Hippocampal formation (tissue), 2 donors: ENCODE measurements at places on chromosomes 3 and 15.

- no peak for DNase-seq
Observed at GRCh38 chr3:177201700-177202397, 4.6 kb upstream of the TBL1XR1 start.

GRCh38 chr3:181329024-181329423 is 339.5 kb upstream of the DNAJC19 start:
- DNase-seq: no peak

- no peak for DNase-seq
Observed at GRCh38 chr3:116413319-116413718, 32.0 kb downstream of the LSAMP start.

DNA sequence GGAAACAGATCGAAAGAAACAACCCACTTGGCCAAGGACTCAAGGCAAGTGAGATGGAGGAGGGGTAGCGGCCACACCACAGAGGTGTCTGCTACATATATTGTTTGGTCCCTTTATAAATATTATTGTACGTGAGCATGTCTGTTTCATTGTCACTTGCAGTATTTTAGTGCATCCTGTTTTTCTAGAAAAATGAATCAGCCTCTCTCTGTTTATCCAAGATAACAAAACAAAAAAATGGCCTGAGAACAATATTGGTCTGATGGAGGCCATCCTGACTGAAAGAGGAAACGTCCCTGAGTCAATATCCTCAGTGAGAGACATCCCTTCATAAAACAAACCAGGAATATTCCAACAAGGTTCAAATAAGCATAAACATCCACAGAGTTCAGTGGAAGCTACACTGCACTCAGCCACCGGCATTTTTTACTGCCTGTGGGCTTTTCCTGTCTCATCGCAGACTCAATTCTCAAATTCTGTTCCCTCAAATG is 42.0 kb downstream of the WWTR1 start:
- DNase-seq: no peak

- no peak for DNase-seq
Observed at GRCh38 chr3:18111796-18112232, 313.3 kb downstream of the SATB1 start.

GRCh38 chr3:126180477-126181397 is at the start of gene ALDH1L1:
Gene ALDH1L1, minus strand, starts transcription at chr3:126180586. Its CDS starts 19,607 bp downstream, at chr3:126160979.
- DNase-seq: peak; percentile 67

- DNase-seq: no peak
Observed at GRCh38 chr3:160697637-160698380, 20.8 kb downstream of the ARL14 start.

GRCh38 chr3:60847791-60848190 is 403.5 kb downstream of the FHIT start:
- no peak for DNase-seq

DNA sequence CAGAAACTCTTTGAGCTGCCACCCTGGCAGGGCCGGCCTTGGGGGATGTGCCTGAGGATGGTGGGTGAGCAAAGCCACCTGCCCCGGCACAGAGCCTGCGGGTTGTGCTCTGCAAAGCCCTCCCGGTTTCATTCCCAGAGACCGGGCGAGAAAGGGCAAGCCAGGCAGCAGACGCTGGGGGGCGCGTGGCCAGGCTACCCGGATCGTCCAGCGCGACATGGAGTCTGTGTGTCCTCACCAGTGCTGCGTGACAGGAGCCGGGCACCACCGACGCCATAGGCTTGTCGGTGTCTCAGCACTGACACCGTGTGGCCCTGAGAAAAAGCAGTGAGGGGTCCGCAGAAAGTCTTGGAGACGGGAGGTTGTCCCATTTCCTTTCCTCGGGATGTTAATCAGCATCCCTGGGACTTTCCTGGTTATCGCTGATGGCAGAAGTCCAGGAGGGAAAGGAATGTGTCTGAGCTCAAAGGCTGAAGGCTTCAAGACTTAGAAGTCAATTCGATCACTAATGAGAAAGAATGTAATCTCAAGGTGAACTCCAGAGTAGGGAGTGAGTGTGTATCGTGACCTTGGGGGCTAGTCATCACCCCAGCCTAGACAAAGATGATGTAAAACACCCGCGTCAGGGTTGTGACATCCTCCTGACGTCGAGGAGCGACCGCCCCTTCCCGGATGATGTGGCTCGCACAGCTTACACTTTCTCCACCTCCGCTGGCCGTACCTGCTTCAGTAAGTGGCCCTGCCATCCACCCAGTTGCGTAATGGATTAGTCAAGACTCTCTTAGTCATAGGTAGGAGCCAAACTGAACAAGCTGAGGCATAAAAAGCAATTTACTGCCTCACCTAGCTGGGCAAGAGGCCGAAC is 36.3 kb upstream of the PLA2G4E start:
- DNase-seq: peak; percentile 33

- DNase-seq: no peak
Observed at GRCh38 chr15:42804739-42805138, 67.8 kb upstream of the CDAN1 start.

DNA sequence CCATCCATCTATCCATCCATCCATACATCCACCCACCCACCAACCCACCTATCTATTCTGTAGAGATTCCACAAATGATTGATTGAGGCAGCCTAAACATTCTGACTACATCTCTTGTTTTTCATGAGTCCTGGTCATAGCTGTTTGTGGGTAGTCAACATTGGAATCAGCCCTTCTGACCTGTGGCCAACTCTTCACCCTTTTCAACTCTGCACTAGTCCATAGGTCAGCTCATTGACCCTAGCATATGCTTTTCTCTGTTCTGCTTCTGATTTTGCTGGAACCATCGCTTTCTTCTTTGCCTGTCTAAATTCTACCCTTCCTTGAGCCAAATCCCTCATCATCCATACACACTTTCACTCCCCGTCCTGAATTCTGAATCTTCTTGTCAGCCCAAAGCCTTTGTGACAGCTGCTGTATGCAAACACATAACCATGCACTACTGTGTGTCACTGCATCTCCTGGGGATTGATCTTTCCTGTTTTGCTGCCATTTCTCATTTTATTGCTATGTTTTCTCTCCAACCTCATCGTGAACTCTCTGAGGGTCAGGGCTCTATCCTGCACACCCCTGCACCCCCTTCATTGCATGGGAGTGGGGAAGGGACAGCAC is 16.8 kb upstream of the KCTD6 start:
- DNase-seq: no peak
